ENCODE measurements at places on chromosomes 11 and 22.

DNA sequence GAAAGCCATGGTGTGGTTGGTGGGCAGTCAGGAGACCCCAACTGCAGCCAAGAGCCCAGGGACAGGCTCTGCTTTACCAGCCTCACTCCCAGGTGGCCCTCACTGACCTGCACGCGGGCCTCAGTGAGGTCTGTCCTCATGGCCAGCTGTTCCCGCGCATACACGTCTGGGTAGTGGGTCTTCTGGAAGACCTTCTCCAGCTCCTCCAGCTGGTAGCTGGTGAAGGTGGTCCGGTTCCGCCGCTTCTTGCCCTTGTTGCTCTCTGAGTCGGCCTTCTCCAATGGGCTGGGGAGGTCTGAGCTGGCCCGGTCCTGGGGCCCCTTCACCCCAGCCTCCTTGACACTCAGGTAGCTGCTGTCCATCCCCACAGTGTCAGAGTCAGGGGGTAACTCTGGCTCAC is 34.7 kb downstream of the ALX4 start:
- no peak for DNase-seq

DNA sequence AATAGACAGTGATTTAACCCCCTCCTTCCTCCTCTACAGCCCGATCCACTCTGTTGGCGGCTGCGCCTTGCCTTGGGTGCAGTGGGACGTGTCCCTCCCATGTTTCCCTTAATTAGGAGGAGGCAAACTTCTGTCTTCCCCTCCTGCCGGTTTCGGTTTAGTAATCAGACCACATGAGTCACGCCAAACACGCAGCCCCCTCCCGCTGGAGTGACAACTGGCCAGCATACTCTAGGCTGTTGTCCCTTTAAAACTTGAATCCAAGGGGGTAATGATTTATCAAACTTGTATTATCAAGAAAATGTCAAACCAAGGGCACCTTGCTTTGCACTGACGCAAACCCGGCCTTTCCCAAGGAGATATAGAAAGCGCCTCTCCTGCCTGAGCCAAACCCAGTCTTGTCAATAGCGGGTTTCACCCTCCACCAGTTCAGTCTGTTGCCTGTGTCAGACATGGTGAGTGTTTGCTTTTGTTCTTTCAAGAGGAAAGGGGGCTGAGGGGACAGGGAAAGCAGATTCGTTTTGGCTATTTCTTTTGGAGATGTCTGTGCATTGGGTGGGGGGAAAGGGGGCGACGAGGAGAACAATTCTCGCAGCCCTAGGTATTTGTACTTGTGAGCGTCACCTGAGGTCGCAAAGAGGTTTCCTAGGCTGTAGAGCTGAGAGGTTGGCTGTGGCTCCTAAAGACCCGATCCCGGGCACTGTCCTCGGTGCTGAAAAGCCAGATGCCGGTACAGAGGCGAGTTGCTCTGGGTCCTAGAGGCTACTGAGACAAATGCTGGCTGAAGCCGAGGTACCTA is at the start of gene SLC6A5:
TSS of gene SLC6A5 (plus strand) at position 388 of the 799 bp plus-strand sequence. CDS start at position 453, 65 bp downstream.
- peak; percentile 53 for DNase-seq

DNA sequence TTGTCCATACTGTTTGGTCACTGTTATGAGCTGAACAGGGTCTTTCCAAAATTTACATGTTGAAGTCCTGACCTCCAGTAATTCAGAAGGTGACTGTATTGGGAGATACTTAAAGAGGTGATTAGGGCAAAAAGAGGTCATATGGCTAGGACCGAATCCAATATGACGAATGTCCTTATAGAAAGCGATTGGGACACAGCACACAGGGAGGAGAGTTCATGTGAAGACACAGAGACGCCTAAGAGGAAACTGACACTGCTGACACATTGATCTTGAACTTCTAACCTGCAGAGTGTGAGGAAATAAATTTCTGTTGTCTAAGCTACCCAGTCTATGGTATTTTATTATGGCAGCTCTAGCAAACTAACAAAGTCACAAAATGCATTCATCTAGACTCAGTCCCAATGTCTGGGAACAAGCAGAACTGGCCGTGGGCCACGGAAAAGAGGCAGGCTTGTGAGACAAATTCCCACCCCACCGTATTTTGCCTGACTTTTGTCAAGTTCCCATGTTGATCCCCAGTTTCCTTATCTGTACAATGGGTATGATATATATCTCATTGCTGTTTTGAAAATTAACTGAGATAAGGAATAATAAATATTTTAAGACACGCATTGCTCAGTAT is 295.0 kb downstream of the NTM start:
- no peak for DNase-seq

GRCh38 chr11:115459563-115459962 is 44.7 kb downstream of the CADM1 start:
- DNase-seq: no peak

GRCh38 chr11:123650901-123651300 is 3.5 kb downstream of the SCN3B start:
- no peak for DNase-seq

GRCh38 chr11:132351050-132351449 is 980.6 kb downstream of the NTM start:
- no peak for DNase-seq

GRCh38 chr11:61254403-61255025 is 13.5 kb downstream of the PGA5 start:
- peak; percentile 92 for DNase-seq

DNA sequence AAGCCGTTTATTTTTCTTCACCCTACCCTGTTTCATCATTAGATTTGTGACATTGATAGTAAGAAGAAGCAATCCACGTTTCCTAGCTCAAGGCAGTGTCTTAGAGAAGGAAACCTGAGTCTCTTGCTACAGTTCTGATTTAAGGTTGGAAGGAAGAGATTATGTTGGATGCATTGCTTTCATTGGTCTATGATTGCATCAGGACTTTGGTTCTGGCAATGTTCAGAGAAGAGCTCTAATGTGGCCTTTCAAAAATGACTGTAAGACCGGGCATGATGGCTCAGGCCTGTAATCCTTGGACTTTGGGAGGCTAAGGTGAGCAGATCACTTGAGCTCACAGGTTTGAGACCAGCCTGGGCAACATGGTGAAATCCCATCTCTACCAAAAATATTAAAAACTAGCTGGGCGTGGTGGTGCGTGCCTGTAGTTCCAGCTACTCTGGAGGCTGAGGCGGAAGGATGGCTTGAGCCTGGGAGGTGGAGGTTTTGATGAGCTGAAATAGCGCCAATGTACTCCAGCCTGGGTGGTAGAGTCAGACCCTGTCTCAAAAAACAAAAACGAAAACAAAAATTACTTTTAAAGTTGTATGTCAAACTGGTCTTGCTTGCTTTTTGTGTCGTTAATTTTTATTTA is 4.1 kb downstream of the NUCB2 start:
- no peak for DNase-seq

GRCh38 chr11:832529-833113 is at the start of gene CD151:
TSS of gene CD151 (plus strand) at chr11:832952. CDS start at chr11:836070, 3,118 bp downstream.
- DNase-seq: peak; percentile 86

DNA sequence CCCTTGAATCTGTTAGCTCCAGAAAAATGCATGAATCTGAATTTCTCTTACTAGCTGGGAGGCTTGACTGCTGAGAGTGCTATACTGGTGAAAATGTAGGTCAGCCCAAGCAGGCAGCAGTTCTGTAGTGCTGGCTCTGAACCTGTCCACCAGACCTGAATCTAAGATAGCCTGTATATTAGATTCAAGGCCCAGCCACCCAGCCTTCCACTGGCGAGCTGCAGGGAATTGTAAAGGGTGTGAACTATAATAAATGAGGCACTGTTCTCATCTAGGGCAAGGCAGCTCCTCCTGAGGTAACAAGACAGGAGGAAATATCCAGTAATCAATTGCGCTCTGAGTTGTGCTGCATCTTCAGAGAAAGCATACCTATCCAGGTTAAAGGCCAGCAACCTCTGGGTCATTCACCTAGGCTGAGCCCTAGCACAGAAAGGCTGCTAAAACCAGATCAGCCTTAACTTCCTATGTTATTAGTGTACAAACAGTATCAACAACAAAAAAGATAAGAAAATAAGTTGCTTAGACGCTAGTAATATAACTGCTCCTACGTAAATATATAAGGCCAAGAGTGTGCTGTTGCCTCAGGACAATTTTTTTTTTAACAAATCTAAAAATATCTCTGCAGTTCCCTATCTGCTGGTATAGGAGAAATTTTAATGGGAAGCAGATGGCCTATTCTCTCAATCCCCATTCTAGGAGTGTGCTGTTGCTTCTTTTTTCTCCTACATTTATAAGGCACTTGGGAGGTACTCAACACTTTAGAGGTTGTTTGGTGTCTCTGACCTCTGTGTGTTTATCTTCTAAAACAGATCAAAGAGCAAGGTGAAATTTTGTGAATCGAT is 63.0 kb downstream of the RELT start:
- no peak for DNase-seq

DNA sequence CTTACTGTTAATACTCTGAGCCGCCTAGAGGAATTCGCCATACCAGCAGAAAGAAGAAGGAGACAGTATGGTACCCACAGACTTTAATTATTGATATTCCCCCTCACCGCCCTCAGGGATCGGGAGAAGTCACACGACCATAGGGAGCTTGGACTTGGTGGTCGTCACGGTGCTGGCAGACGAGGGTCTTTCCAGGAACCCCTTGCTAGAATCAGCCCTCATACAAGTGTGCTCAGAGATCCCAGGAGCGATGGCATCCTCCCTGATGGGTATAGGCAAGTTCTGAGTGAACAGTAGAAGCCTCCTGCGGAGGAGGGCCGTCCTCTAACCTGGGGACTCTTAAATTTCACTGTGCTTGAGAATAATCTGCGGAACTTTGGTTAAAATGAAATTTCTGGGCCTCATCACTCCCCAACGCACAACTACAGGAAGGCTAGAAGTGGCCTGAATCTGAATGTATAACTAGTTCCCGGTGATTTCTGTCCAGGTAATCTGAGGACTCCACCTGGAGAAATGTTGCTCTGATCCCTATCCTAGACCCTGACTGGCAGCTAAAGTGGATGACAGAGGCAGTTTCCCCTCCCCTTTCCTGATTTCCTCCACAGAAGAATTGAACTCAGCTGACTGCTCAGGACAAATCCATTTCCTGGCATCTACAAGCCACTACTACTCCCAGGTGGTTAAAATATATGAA is 4.5 kb downstream of the VSIG2 start:
- peak; percentile 29 for DNase-seq

DNA sequence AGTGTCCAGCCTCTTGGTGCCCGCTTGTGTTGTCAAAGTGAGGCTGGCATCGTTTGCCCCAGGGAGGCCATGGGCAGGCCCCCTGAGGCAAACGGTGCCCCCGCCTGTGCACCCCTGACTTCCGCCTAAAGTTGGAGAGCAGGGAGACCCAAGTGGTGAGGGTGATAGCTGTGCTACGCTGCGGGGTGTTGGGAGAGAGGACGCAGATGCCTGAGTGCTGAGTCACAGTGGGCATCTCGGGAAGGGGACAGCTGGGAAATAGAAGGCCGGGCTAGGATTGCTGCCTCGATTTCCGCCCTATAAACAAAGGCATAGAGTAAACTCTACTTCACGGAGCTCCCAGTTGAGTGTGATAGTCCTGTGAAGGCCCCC is 5.8 kb downstream of the GRIK4 start:
- DNase-seq: no peak

- DNase-seq: peak; percentile 46
Observed at GRCh38 chr22:48045369-48045768, 1282.9 kb downstream of the TBC1D22A start.

- no peak for DNase-seq
Observed at GRCh38 chr22:30612789-30613188, 5.8 kb downstream of the TCN2 start.

DNA sequence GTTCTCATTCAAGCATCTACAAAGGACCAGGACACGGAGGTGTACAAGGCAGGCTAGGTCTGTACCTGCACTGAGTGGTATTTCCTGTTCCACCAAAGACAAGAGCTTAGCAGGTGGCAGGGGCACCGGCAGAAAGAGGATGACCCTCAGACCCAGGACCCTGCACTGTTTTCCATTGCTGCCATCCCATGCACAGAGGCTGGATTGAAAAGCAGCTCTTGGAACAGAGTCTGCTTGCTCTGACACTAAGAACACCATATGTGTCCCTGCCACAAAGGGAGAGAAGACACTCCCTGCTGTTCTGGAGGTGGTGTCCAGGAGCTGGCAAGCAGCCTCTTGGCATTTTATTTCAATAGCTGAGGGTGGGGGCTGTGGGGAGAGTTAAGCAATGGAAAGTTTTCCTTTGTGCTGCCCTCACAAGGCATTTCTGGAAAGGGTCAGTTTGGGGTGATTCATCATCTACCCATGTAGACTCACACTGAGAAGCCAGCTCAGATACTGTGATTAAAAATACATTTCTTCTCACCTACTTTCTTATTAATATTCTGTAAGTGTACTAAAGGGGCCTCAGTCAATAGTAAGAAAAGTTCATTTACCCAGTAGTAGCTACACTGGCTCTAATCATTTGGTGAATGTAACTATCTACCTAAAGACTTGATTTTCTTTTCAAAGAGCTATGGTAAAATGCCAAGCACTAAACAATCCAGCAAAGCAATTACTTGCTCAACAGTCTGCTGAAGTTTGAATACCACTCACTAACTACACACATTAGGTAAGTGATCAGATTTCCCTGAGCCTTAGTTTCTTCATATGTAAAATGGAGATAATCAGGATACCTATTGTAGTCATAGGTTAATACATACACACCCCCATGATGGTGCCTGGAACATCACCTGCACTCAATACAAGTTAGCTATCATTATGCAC is 55.2 kb downstream of the SLC1A2 start:
- no peak for DNase-seq

DNA sequence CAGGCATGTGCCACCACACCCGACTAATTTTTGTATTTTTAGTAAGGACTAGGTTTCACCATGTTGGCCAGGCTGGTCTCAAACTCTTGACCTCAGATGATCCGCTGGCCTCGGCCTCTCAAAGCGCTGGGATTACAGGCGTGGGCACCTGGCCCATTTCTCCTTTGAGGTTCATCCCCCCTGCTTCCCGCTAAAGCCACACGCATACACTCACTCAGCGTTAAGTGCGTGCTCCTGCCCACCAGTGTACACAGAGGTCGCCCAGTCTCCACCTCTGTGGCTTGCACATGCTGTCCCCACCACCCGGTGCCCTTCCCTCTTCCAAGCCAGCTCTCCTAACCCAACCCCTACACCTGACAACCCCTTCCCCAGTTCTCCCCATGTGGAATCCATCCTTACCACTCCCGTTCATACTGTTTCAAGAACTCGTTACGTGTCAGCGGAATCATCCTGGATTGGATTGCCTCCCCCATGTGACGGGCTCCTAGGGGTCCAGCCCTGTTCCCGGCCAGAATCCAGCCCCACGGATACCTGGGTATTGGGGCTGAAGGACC is 15.7 kb upstream of the CYTH4 start:
- no peak for DNase-seq

DNA sequence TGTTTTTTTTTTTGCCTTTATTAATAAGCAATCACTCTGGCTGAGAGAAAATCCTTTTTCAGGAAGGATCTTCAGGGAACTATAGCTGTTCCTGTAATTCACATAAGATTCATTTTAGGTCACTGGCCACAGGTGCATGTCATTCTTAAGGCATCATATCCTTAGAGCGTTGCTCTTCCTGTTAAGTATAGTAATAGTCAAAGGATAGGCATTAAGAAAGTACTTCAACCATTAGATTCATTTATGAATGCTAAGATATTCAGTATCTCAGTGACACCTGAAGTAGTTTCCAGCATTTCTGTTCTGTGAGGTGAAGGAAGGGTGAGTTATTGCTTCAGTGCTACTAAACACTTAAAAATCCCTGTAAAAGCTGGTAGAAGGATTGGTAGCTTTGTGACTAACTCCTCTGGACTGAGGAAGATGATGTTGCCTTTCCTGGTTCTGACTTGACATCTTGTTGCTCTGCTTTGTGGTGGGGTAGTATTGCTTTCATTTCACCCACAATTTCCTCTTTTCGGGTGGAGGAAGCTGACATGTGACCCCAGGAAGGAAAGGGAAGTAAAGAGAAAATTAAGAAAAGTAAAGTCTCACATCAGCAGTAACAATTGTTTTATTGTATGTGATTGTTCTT is 34.7 kb downstream of the RNF169 start:
- no peak for DNase-seq

All from GM13976 (cell line).